ENCODE measurements at places on chromosomes 6 and 20.

GRCh38 chr6:3997177-3997770, 81.7 kb downstream of the FAM217A start:
- DNase-seq = no peak

GRCh38 chr20:63641146-63641791, 12.0 kb downstream of the STMN3 start:
- no peak for DNase-seq

GRCh38 chr6:135181333-135182070, 394 bp downstream of the MYB start:
- no peak for DNase-seq

DNA sequence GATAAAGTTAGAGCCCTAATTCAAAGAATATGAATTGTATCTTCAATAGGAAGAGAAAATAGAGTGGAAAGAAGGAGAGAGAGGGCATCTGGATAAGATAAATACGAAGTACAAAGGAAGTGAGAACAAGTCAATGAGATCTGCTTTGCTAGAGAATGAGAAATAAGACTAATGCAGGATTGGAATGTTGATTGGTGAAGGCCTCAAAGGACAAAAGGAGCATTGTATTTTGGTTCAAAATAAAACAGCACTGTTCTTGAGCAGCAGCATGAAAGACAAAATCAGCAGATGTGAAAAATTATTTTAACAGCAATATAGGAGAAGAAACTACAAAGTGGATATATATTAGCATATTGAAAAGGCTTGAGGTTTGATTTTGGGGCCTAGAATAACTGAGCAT, 5.1 kb upstream of the TMEM244 start:
- no peak for DNase-seq

- no peak for DNase-seq
Measured at GRCh38 chr20:57762531-57763234, 52.9 kb upstream of the PMEPA1 start.

- no peak for DNase-seq
Measured at GRCh38 chr20:58711266-58712051, 18.9 kb downstream of the NPEPL1 start.

DNA sequence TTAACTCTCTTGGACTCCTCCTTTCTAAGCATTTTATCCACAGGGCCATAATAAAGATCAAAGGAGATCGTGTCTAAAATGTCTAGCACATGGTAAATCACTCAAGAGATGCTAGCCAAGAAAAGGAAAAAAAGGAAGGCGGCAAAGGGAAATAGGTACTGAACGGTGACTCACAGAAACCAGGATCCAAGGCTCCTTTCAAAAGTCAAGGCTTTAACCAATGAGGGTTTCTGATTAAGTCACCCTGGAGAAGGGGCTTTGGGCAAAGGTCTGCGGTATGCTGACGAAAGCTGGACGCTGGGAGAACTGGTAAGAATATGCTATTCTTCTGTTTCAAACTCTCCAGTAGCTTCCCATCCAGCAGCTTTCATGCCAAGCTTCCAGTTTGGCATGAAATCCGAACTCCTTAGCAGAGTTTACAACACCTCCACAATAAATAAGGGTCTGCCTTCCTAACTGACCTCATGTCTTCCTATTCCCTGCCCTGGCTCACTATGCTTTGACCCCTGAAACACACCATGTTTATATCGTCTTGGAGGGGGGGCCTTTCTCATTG, 1.0 kb downstream of the TOMM34 start:
- no peak for DNase-seq

GRCh38 chr6:157038610-157039009, 261.4 kb downstream of the ARID1B start:
- no peak for DNase-seq

DNA sequence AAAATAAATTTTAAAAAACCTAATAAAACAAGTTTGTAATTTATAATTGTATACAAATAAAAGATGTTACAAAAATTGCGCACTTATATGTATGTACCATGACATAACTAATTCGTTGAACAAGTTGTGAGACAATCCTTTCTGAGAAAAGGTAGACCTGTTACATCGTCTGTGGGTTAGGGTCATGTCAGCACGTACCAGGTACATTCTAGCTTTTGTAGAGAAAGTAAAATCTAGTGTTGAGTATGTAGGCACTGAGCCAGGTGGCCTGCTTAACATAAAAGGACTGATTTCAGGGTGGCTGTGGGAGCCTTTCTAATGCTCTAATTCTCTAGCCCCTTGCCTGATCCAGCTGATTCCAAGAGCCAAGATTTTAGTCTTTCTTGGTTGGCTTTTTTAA, 10.4 kb downstream of the RPL7L1 start:
- no peak for DNase-seq

DNA sequence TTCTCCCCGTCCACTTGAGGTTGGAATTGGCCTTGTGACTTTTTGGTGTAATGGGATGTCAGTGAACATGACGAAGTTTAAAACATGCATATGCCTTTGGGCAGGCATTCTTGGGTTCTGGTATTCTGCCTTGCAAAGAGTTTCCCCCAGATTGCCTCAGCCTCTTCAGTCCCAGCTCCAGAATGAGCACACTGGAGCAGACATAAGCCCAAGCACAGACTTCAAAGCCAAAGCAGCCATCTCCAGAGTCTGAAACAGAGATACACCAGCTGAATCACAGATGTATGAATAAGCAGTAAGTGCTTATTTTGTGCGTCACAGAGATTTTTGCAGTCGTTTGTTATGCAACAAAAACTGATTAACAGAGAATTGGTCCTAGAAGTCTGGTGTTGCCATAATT, 546.0 kb downstream of the FRK start:
- no peak for DNase-seq

- no peak for DNase-seq
Measured at GRCh38 chr20:49691818-49692568, 21.7 kb downstream of the B4GALT5 start.

DNA sequence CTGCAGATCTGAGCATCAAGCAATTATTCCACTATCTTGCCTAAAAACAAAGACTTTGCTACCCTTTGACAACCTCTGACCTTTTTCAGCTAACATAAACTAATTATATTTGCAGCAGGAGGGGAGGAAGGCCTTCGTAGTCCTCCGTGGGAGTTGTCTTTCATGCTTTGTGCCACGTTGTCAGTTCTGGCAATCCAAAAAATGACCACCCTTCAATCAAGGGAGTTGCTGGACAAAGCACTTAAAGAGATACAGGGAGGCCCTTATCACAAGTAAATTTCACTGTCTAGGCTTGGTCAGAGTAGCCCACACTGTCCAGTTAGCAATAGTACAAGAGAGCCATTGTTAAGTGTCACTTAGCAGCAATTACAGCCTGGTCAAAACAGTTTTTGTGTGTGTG, 578.9 kb downstream of the HAO1 start:
- DNase-seq = no peak

DNA sequence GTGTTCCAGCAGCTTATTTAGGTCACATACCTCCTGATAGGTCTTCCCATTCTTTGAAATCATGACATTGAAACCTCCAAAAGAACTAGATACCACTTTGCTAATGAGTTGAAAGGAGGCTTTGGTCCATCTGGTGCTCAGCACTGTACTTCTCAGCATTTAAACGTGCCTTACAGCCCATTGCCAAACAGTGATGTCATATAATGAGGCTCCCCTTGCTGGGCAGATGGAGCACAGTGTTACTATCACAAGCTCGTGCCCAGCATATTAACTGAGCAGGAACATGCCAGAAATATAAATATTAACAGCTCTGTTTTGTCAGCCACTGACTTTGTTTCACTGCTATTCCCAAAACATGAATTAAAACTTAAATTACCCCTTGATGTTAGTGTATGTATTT, 25.5 kb upstream of the MAPK13 start:
- no peak for DNase-seq

GRCh38 chr6:29751480-29751879, 28.2 kb downstream of the HLA-F start:
- DNase-seq = no peak

- no peak for DNase-seq
Measured at GRCh38 chr20:16030253-16030652, 543.0 kb downstream of the KIF16B start.

DNA sequence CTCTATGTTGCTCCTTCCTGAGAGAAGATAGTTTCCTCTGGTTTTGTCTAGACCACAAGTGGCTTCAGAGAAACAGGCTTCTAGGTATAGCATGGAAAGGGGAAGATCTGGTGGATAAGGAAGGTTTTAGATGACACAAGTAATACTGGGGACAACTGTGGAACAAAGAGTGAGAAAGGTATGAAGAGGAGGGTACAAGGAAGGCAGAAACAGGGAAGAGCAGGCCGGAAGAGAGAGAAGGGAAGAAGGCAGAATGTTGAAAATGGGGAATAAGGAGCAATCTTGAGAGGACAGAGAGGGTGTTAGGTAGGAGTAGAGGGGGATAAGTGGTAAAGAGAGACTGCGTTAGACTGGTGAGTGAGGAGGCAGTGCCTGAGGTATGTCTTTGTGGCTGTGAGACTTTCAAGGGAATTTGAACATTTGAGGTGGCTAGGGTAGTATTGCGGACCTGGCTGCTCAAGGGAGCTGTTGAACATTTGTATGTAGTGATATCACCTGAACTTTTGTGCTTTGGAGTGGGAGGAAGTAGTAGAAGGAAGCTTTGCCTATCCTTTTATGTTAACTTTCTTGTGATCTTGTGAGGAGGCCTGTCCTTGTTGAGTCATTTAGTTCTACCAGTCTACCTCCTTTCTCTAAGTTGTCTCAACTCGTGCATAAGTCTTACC, 69.5 kb downstream of the FOXO3 start:
- DNase-seq = no peak

GRCh38 chr6:40160826-40161225, 226.6 kb upstream of the MOCS1 start:
- no peak for DNase-seq

GRCh38 chr6:170033666-170034065, 257.2 kb downstream of the DLL1 start:
- no peak for DNase-seq

DNA sequence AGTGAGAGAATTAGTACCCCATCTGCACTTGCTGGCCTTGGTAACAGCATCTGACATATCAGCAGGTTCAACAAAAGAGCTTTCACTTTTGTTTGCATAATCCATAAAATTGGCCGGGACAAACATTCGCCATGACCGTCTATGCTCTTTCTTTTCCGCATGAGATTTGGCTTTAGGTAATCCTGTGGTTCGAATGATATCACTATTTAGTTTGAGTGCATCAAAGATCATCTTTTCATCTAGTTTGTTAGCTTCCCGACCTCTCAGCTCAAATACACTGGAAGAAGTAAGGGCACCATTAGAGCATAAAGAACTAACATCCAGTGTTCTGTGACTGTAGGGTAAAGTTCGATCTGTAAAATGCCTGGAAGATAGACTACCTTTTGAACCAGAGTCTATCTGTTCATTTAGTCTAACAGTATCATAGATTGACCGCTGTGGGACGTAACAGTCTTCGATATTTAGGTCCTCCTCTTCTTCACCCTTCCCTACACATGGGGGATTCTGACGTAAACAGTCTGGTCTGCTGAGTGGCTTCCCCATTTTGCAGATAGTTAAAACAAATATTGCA, 101.6 kb downstream of the DST start:
- no peak for DNase-seq

- DNase-seq = no peak
Measured at GRCh38 chr20:46833360-46833759, 61.3 kb upstream of the EYA2 start.

GRCh38 chr6:148570456-148570855, 176.4 kb upstream of the UST start:
- DNase-seq = no peak

DNA sequence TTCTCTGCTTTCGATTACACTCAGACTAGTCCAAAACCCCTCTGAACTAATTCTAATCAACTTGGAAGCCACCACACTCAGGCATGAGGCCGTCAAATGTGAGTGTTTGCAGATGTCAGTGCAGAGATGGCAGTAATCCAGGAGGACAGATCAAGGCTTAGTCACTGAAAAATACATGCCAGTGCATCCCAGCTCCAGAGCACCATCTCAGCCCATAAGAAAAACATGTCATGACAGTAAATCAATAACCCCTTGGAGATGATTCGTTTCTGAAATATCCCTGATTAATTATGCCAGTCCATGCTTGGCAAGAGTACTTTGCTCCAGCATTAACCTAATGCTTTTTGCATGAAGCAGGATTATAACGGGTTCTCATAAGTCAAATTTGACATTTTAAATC, 179.5 kb downstream of the ADAT2 start:
- no peak for DNase-seq

DNA sequence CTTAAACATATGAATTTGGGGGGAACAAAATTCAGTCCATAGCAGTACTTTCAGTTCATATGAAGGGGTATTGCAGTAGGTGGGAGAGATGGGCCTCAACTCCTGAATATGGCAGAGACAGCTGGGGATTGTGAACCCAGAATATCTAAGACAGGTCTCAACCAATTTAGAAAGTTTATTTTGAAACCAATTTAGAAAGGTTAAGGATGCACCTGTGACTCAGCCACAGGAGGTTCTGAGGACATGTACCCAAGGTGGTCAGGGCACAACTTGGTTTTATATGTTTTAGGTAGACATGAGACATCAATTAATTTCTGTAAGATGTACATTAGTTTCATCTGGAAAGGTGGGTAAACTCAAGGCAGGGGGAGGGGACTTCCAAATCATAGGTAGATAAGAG, 59.5 kb downstream of the MYO6 start:
- no peak for DNase-seq

DNA sequence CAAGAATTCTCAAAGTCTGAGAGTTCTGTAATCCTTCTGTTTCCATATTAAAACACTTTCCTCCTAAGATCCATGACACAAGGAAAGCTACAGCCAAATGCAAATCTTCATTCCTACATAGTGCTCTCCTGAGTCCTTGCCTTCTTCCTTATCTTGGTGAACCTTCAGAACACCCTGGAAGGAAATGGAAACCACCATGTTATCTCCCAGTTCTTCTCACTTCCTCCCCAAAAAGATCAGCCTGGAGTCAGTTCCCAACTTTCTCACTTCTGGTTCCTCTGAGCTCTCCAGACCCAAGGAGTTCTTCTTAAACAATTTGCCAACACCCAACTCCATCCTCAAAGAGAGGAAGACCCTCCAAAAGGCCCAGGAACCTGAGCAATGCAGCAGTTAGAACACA, 193.3 kb upstream of the CCN2 start:
- no peak for DNase-seq

GRCh38 chr6:101633081-101633480, 239.6 kb downstream of the GRIK2 start:
- DNase-seq = no peak

DNA sequence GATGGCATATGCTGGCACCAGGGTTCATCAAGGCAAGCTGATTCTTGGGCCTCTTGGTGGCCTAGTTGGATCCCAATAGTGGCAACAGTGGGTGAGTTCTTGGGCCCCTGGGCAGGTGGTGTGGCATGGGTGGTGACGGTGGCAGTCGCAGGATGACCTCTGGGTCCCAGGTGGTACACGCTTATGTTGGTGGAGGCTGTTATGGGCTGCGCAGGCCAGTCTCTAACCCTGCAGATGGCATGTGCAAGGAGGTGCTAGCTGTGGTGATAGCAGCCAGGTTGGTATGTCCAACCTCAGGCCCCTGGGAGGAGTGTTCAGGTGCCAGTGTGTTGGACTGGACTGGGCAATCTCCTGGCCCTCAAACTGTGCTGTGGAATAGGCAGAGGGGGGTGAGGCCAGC, 46.2 kb downstream of the CYB5R4 start:
- DNase-seq = no peak

All from GM12864 (cell line).